IMR-90 (cell line): ENCODE measurements at places on chromosomes 6 and 20.

GRCh38 chr6:37311741-37312473 is 41.9 kb upstream of the RNF8 start:
- peaks cover 38% of the 10 kb centered on the region for H3K36me3 ChIP-seq
- no peak overlapping the region for H3K4me3 ChIP-seq
- H3K4me1 ChIP-seq = peaks cover 18% of the 10 kb centered on the region
- peak overlapping the region; percentile 45; the same call in 1 of the 2 replicates for H3K27ac ChIP-seq
- no peaks in the 10 kb centered on the region for H3K27me3 ChIP-seq

DNA sequence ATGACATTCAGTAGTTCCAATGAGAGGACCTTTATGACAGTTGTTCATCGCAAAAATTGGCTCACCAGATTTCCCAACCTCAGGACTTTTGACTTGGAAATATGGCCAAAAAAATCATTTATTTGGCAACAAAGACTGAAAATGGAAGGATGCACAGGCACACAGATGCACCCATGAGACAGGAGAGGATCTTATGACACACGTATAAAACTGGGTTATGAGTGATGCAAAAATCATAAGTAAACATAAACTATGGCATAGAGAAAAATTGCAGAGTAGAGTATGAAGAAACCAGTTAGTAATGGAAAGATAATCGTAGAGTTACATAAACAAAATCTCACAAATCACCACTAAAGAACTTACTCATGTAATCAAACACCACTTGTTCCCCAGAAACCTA is 546.9 kb downstream of the ADGRB3 start:
- no peaks in the 10 kb centered on the region for H3K4me1 ChIP-seq
- H3K36me3 ChIP-seq = no peaks in the 10 kb centered on the region
- no peak overlapping the region for H3K27ac ChIP-seq
- no peaks in the 10 kb centered on the region for H3K27me3 ChIP-seq
- no peak for DNase-seq
- no peak overlapping the region for H3K4me3 ChIP-seq

DNA sequence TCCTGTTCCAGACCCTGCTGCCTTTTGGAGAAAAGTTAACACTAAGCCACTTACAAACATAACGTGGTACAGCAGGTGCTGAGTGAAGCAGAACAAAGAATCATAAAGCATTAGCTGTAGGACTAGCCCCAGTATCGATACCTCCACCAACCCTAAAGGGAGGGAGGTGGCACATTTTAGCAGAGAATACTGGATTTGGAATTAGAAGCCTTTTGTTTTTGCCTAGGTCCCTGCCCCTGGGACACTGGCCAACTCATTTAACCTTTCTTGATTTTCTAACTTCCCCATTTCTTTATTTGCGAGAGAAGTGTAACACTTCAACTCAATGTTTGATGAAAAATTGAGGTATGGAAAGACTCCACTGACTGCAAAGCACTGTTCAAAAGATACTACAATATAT is 93.5 kb downstream of the B3GAT2 start:
- H3K27me3 ChIP-seq = no peaks in the 10 kb centered on the region
- no peaks in the 10 kb centered on the region for H3K36me3 ChIP-seq
- H3K4me3 ChIP-seq = no peak overlapping the region
- no peak overlapping the region for H3K27ac ChIP-seq
- H3K4me1 ChIP-seq = no peaks in the 10 kb centered on the region
- DNase-seq = no peak

GRCh38 chr6:170516783-170517616 is 36.1 kb downstream of the PSMB1 start:
- DNase-seq = peak; percentile 78
- no peaks in the 10 kb centered on the region for H3K4me1 ChIP-seq
- no peak overlapping the region for H3K27ac ChIP-seq
- peaks cover 3% of the 10 kb centered on the region for H3K27me3 ChIP-seq

- H3K4me3 ChIP-seq = no peak overlapping the region
- no peaks in the 10 kb centered on the region for H3K36me3 ChIP-seq
- DNase-seq = peak; percentile 20
- H3K4me1 ChIP-seq = no peaks in the 10 kb centered on the region
- no peak overlapping the region for H3K27ac ChIP-seq
These were observed 36.5 kb downstream of the CDH26 start for GRCh38 chr20:59994697-59995122.

DNA sequence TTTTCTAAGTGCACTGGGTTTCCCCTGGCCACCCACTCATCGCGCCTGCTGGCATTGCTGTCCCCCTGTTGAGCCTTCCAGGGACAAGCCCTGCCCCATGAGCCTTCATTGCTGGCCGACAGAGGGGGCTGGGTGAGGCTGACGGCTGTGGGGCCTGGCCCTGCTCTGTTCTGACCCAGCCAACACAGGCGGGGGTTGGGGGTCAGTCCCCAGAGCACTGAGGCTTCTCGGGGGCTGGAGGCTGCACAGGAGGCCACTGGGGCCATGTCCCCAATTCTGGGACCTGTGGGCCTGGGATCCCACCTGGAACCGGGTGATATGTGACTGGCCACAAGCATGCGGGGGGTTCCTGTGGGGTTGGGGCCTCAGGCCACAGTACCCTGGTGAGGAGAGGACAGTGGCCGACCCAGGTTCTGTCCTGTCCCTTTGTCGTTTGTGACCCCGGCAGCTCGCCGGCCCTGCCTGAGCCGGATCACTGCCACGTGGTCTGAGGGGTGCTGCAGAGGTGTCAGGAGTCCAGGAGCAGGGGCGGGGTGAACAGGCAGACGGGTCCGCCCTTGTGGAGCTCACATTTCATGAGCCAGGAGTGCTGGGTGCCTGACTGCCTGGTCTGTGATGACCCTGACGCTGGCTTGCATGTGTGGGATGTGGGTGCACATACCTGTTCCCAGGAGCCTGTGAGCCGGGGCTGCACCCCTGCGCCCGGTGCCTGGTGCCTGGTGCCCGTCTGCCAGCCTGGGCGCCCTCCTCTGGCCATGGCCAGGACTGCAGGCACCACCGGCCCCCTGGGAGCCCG is 2.1 kb upstream of the COL20A1 start:
- DNase-seq = peak; percentile 11
- H3K36me3 ChIP-seq = peaks cover 31% of the 10 kb centered on the region
- no peaks in the 10 kb centered on the region for H3K4me1 ChIP-seq
- no peak overlapping the region for H3K27ac ChIP-seq

GRCh38 chr20:17961587-17961940 is 7.0 kb downstream of the SNX5 start:
- H3K4me1 ChIP-seq = peaks cover 30% of the 10 kb centered on the region
- peak overlapping the region; percentile 22; the same call in 1 of the 2 replicates for H3K27ac ChIP-seq
- DNase-seq = peak; percentile 33
- no peaks in the 10 kb centered on the region for H3K27me3 ChIP-seq
- no peak overlapping the region for H3K4me3 ChIP-seq
- peaks cover 11% of the 10 kb centered on the region for H3K36me3 ChIP-seq

GRCh38 chr6:17280552-17281090 is 540 bp upstream of the RBM24 start:
- peak overlapping the region; percentile 98 for H3K4me3 ChIP-seq
- H3K36me3 ChIP-seq = no peaks in the 10 kb centered on the region
- no peaks in the 10 kb centered on the region for H3K27me3 ChIP-seq
- no peak for DNase-seq

GRCh38 chr20:59042151-59042795 is at the start of gene PRELID3B:
Gene PRELID3B (minus strand): TSS chr20:59042786. CDS start chr20:59042730, 56 bp downstream.
- no peak for DNase-seq
- H3K4me1 ChIP-seq = peaks cover 8% of the 10 kb centered on the region
- no peaks in the 10 kb centered on the region for H3K27me3 ChIP-seq
- peaks cover 8% of the 10 kb centered on the region for H3K36me3 ChIP-seq

- no peak overlapping the region for H3K4me3 ChIP-seq
- no peak for DNase-seq
- H3K4me1 ChIP-seq = no peaks in the 10 kb centered on the region
- H3K27ac ChIP-seq = no peak overlapping the region
These were observed 50.6 kb downstream of the SRC start for GRCh38 chr20:37396416-37397075.

GRCh38 chr6:151175662-151176445 is 63.9 kb upstream of the AKAP12 start:
- H3K27ac ChIP-seq = no peak overlapping the region
- no peak overlapping the region for H3K4me3 ChIP-seq
- DNase-seq = no peak
- H3K36me3 ChIP-seq = no peaks in the 10 kb centered on the region; the same call in 1 of the 2 replicates
- H3K27me3 ChIP-seq = peaks cover 9% of the 10 kb centered on the region
